Cardiac fibroblast (primary cell): ENCODE measurements at places on chromosomes 16 and 17.

DNA sequence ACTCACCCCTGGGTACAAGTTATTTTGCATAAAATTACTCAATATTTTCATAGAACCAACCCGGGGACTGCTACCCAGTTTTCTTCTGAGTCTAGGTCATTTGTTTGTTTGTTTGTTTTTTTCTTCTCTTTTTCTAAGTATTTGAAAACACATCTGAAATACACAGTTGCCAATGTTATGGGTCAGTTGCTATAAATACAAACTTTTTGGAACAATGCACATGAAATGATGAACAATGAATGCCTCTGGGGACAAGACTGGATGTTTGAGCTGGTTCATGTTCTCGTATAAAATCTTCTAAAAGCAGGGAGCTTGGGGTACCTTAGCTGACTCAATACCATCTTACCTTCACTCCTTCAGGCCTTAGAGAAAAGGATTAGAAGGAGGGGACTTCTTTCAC is 30.5 kb downstream of the TMEM238L start:
- DNase-seq, result no peak

DNA sequence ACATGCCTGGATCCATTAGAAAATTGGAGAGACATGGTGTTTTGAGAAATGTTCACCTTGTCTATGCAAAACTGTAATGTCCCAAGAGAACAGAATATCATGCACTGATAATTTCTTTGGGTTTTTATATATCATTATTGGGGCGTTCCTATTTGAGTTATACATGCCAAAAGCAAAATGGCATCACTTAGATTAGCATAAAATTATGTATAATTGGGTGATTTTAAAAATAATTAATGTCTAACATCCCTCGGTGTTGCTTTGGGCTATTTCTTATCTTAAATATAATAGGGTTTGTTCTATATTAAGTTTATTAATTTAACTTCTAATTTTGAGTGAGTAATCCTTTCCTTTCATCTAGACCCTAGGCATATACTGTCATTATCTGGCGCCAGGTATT is at the start of gene KRT28:
Gene KRT28 (minus strand): TSS at position 101 of the 400 bp plus-strand sequence. CDS start 66 bp downstream, at position 35.
- DNase-seq, result no peak

DNA sequence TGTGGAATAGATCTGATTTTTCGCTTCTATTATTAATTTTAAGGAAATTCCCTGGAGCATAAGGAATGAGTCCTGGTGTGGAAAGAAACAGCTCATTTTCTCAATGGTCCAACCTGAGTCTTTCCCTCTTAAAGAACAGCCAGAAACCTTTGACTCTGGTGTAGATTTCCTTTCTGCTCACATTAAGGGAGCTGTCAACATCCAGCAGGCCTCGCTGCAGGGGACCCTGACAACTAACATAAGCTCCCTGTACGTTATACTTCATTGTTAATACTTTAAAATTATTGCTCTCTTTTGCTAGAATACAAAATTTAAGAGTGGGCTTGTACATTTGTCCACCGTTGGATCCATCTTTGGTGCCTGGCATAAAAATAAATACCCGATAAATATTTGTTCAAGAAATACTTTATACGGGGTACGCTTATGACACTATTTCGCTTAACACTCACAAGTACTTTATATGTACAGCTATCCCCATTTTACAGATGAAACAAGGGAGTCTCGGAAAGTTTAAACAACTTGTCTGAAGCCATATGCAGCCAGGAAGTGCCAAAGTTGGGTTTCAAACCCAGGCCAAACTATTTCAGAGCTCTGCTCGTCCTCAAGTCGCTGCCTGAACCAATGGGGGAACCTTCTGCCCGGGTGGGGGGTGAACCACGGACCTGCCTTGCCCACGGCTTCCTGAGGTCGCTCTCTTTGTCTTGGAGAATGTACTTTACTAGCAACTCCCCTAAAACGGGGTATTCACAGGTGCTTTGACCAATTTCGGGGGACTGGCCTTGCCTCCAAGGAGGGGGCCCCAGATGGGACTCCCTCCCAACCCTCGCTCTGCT is 611 bp downstream of the SMARCE1 start:
- peak; percentile 17 for DNase-seq

GRCh38 chr17:77489893-77490255 is 349.1 kb downstream of the SEC14L1 start:
- peak; percentile 29 for DNase-seq

- DNase-seq, result peak; percentile 56
These were observed 260.1 kb downstream of the SNX29 start for GRCh38 chr16:12236589-12236988.

DNA sequence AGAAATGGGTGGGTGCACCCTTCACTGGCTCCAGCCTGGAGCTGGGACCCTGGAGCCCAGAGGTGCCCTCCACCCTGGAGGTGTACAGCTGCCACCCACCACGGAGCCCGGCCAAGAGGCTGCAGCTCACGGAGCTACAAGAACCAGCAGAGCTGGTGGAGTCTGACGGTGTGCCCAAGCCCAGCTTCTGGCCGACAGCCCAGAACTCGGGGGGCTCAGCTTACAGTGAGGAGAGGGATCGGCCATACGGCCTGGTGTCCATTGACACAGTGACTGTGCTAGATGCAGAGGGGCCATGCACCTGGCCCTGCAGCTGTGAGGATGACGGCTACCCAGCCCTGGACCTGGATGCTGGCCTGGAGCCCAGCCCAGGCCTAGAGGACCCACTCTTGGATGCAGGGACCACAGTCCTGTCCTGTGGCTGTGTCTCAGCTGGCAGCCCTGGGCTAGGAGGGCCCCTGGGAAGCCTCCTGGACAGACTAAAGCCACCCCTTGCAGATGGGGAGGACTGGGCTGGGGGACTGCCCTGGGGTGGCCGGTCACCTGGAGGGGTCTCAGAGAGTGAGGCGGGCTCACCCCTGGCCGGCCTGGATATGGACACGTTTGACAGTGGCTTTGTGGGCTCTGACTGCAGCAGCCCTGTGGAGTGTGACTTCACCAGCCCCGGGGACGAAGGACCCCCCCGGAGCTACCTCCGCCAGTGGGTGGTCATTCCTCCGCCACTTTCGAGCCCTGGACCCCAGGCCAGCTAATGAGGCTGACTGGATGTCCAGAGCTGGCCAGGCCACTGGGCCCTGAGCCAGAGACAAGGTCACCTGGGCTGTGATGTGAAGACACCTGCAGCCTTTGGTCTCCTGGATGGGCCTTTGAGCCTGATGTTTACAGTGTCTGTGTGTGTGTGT is 46.8 kb downstream of the IL21R start:
- DNase-seq, result no peak

DNA sequence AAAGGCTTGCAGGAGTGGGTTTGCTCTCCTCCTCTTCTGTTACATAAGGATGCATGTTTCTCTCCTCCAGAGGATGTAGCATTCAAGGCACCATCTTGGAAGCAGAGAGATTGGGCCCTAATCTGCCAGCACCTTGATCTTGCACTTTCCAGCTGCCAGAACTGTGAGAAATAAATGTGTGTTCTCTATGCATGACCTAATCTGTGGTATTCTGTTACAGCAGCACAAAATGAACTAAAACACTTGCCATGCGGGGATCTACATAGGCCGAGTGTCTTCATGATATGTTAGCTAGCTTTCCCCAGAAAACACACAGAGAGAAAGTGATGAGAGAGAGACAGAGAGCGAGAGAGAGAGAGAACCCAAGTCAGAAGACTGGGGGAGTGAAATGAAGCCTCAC is 273.5 kb downstream of the UTP18 start:
- no peak for DNase-seq

- no peak for DNase-seq
These were observed 311.6 kb upstream of the MON1B start for GRCh38 chr16:76879420-76879819.

- no peak for DNase-seq
These were observed 5.8 kb downstream of the KIF18B start for GRCh38 chr17:44941712-44942331.

GRCh38 chr16:9489835-9490467 is 398.5 kb downstream of the HAPSTR1 start:
- no peak for DNase-seq

GRCh38 chr17:48997827-48998586 is 822 bp downstream of the IGF2BP1 start:
- DNase-seq, result no peak

DNA sequence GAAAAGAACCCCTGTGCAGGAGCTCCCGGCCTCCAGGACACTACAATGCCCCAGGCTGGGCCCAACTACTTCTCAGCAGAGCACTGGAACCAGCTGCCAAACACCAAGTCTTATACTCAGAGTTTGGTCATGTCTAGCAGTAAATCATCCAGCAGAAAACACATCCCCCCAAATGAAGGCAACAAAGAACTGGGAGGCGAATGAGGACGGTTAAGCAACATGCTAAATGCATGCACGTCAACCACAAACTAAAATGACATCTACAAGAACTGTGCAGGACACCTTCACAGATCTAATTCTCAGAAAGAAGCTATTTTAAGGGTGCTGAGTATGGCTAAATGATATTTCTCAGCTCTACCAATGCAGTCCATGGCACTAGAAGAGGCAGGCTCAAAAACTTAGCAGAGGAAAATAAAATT is 7.6 kb upstream of the IRX5 start:
- no peak for DNase-seq

- peak; percentile 51 for DNase-seq
These were observed 412 bp upstream of the ADGRG3 start for GRCh38 chr16:57667526-57668262.

DNA sequence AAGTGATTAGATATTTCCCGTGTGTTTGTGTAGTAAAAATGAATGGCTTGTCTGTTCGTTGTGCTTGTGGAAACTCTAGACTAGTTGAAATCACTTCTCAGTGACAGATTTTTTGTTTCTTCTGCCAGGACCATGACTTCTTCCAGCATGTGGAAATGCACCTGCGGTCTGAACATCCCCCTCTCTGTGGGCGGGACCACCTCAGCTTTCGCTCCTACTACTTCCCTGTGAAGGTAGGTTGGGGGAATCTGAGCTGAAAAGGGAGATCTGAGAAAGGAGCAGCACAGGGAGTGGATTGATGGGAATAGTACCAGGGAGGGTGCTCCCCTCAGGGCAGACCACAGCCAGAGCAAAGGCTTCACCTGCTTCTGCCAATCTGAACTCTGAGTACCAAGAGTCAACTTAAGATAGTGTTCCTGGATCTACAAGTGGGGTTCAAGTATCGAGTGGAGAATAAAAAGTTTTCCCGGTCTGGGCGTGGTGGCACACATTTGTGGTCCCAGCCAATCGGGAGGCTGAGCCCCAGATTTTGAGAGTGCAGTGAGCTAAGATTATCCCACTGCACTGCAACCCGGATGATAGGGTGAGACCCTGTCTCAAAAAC is 47.5 kb downstream of the SF3B3 start:
- no peak for DNase-seq

DNA sequence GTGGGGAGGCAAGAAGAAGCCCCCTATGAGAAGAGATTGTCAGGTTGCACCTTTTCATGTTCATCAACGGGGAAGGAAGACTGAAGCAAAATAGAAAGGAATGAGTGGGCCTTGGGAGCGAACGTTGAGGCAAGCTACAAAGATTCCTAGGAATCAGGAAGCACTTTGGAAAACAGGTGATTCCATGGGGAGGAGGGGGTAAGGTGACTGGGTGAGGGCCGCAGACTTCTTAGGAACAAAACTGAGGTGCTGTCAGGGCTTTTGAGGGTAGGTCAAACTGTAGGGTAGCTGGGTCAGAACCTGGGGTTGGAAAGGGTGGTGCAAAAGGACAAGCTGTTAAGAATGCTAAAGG is 528 bp downstream of the ITFG1 start:
- DNase-seq, result no peak
